ENCODE measurements at places on chromosomes 7 and 10.

- DNase-seq = no peak
Measured at GRCh38 chr10:19877466-19878255, 61.4 kb downstream of the PLXDC2 start.

DNA sequence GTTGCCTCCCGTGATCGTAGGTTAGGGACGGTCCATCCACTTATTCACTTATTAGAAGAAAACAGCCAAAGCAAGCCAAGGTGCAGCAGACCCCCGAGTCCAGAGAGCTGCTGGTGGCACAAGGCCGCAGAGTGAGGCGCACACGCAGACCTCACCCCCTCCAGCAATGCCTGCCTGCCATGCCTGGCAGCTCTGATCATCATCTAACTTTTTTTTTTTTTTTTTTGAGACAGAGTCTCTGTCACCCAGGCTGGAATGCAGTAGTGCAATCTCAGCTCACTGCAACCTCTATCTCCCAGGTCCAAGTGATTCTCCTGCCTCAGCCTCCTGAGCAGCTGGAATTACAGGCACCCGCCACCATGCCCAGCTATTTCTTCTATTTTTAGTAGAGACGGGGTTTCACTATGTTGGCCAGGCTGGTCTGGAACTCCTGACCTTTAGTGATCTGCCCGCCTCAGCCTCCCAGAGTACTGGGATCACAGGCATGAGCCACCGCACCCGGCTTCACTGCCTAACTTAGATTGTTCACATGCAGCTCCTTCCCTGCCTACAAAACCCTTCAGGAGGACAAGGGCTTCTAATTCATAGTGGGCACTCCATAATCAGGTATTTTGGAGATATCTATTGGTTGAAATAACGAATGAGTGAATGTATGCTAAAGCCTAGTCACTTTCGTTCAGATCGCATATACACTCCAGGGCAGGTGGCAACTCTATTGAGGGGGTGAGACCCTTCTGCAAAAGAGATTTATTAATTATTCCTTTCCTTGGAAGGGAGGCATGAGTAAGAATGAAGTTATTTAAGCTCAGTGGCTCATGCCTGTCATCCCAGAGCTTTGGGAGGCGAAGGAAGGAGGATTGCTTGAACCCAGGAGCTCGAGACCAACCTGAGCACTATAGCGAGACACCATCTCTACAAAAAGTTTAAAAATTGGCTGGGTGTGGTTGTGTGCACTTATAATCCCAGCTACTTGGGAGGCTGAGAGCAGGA, 15.9 kb downstream of the TRIM56 start:
- no peak for DNase-seq

GRCh38 chr10:44352316-44353127, 32.4 kb downstream of the CXCL12 start:
- no peak for DNase-seq

DNA sequence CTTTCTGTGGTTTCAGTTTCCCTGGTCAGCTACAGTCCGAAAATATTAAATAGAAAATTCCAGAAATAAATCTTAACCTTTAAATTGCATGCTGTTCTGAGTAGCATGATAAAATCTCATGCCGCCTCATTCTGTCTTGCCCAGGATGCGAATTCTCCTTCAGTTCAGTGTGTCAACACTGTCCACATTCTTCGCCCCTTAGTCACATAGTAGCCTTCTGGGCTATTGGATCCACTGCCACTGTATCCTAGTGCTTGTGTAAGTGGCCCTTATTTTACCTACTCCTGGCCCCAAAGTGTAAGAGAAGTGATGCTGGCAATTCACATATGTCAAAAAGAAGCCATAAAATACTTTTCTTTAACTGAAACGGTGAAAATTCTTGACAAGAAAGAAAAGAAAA, 129.6 kb downstream of the ZWINT start:
- no peak for DNase-seq

GRCh38 chr7:156479596-156479995, 161.0 kb upstream of the RNF32 start:
- DNase-seq = no peak

DNA sequence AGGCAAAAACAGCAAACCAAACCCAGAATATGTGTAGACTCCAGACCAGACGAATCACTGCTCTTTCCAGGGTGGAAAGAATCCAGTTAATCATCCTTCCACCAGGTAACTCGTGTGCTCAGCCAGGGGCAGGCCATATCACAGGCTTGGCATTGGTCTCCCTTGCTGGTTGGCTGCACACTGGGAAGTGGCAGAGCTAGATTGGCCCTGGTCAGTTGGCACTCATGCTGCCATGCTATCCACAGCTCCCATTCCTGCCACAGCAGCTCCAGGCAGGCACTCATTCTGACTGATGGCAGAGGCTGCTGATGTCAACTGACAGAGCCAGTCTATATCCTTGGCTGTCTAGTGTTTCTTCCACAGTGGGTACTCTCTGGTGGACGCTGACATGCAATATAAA, 9.7 kb upstream of the GDF10 start:
- DNase-seq = no peak

DNA sequence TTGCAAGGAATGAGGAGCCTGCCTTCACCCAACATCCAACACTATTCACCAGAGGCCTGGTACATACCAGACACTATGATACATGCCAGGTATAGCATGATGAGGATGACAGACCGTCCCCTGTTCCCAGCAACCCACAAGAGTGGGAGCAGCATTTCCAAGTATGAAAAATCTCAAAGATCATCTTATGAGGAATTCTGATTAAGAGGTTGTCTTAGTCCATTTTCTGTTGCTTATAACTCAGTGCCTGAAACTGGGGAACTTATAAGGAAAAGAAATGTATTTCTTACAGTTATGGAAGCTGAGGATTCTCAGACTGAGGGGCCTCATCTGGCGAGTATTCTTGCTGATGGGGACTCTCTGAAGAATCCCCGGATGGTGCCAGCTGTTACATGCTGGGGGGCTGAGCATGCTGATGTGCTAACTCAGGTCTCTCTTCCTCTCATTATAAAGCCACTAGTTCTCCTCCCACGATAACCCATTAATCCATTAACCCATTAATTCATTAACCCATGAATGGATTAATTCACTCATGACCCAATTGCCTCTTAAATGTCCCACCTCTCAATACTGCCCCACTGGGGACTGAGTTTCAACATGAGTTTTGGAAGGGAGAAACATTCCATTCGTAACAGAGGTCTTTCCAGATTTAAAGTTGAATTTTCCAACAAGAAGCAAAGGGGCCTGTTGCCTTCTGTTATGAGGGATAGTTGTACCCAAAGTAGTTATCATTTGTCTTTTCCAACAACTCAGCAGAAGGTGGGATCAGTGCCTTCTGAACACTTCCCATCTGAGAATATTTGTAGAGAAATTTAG, 173.9 kb downstream of the HERPUD2 start:
- DNase-seq = no peak

- DNase-seq = no peak
Measured at GRCh38 chr7:150524018-150524417, 9.3 kb downstream of the GIMAP7 start.

DNA sequence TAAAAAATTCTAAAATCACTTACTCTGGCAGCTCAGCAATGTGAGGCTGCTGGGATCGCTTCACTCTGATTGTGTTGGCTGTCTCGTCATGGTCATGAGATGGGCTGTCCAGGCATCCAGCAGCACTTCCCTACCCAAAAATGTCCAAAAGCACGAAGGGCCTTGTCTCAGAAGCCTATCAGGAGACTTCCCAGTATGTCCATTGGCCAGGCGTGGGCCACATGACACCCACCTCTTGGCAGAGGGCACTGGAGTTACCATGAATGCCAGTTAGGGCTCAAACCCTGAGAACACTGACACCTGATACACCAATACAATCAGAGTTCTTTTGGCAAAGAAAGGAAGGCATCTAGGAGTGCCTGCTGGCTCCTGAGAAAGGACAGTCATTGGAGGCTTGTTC, 27.0 kb upstream of the GLI3 start:
- DNase-seq = no peak

DNA sequence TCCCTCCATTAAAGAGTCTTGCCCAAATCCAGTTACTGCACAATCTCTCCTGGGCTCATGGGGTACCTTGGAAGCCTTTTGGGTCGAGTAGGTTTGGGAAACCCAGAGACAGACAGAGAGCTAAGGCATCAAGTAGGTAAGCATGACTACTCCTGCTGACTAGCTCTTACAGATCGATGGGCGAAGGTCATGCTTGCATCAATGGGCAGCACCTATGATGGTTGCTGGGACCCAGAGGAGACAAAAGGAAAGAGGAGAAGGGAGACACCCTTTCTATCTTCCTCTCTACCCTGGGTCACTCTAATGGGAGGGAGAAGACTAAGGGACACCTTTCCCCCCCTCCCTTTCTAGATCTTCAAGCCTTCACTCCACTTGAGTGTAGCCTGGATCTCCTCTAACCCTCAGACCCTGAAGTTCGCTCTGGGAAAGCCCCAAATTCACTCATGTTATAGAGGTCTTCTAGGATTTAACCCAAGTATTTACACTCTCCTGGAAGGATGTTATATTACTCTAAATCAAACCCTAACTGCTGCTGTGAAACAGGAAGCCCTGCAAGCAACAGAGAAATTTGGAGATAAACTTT, 31.6 kb upstream of the ZNF746 start:
- no peak for DNase-seq

DNA sequence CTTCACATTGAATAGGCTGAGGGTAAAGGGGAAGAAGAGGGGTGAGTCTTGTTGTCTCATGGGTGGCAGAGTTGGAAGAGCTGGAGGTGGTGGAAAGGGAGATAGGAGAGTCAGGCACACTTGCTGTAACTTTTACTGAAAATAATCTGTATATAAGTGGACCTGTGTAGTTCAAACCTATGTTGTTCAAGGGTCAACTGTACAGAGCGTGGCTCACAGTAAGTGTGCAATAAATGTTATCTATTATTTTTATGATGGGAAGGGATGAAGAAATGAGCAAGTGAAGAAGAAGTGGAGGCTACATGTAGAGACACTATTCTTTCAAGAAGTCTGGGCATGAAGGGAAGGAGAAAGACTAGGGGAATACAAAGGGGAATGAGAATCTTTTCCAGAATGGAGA, 71.5 kb upstream of the FAM133B start:
- no peak for DNase-seq

DNA sequence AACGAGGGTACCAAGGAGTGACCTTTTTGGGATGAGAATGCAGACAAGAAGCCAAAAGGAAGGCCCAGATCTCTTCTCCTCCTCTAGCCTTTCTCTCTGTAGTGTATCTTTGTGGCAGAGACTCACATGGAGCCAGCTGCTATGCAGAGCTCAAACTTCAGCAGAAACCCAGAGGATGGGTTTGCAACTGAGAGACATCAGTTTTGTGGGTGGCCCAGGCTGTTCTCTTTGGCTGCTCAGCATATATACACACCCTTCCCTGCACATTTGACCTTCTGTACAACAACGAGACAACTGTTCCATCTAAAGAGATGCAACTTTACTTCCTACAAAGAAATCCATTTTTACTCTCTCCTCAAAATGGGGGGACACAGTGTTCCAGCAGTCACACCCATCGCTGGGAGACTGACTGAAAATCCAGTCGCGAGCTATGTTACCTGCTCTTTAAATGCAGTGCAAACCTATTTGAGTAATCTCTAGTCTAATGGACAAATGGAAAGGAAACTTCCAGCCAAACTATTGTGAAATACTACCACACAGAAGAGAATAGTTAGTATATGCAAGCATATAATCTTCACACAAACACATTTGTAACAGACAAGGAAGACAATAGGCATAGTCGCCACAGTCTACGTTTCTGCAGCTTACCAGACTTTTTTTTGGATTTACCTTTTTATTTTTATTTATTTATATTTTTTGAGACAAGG, 51.2 kb downstream of the GTF2I start:
- DNase-seq = no peak

- DNase-seq = no peak
Measured at GRCh38 chr7:4631380-4632179, 50.5 kb upstream of the FOXK1 start.

- no peak for DNase-seq
Measured at GRCh38 chr10:51023636-51024035, 50.7 kb upstream of the PRKG1 start.

DNA sequence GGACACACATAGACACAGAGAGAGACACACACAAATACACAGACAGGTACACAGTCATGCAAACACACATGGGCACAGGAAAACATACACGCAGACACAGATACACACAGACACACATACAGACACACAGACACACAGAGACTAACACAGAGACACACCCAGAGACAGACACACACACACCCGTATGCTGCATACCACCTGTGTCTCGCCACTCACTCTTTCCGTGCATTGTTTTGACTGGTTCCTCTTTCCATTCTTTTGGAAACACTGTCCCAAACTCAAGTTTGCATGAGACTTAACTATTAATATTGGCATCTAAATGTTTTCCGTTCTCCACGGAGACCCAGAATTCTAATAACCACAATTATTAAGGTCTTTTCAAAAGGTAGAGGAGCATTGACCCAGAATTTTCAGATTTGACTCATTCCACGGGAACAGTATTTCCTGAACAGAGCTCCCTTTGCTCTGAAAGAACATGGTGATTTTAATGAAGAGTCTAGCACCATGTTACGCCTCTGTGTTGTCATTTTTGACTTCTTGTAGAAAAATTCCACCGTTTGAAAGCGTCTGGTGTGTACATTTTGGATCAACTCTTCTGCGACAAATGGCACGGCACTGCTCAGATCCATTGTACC, 141.2 kb upstream of the RNF32 start:
- DNase-seq = no peak

- DNase-seq = no peak
Measured at GRCh38 chr10:93565446-93565845, 1.0 kb upstream of the FFAR4 start.

DNA sequence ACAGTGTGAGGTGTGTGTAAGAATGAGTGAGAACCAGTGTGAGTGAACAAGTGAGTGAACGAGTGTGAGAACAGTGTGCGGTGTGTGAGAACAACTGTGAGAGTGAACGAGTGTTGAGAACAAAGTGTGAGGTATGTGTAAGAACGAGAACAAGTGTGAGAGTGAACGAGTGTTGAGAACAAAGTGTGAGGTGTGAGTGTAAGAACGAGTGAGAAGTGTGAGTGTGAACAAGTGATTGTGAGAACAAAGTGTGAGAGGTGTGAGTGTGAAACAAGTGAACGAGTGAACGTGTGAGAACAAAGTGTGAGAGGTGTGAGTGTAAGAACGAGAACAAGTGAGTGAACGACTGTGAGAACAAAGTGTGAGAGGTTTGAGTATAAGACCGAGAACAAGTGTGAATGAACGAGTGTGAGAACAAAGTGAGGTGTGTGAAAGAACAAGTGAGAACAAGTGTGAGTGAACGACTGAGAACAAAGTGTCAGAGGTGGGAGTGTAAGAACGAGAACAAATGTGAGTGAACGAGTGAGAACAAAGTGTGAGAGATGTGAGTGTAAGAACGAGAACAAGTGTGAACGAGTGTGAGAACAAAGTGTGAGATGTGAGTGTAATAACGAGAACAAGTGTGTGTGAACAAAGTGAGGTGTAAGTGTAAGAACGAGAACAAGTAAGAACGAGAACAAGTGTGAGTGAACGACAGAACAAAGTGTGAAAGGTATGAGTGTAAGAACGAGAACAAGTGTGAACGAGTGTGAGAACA, 47.9 kb downstream of the ESYT2 start:
- DNase-seq = no peak

DNA sequence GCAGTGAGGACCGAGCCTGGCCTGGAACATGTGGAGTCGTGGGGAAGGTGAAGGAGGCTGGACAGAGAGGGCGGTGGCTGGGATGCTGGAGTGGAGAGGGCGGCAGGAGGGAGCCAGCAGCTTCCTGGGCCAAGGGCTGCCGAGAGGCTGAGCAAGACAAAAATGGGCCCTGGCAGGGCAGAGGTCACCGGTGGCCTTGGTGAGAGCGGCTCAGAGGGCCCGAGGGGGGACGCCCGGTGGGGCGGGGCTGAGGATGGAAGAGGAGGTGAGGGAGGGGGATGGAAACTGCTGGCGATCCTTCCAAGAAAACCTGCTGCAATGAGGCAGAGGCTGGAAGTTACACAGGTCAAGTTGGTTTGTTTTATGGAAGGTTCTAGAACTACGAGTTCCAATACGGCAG, 69.5 kb downstream of the ELFN1 start:
- DNase-seq = no peak
